Type B pancreatic cell (in vitro differentiated cells): ENCODE measurements at places on chromosomes 4 and X.

DNA sequence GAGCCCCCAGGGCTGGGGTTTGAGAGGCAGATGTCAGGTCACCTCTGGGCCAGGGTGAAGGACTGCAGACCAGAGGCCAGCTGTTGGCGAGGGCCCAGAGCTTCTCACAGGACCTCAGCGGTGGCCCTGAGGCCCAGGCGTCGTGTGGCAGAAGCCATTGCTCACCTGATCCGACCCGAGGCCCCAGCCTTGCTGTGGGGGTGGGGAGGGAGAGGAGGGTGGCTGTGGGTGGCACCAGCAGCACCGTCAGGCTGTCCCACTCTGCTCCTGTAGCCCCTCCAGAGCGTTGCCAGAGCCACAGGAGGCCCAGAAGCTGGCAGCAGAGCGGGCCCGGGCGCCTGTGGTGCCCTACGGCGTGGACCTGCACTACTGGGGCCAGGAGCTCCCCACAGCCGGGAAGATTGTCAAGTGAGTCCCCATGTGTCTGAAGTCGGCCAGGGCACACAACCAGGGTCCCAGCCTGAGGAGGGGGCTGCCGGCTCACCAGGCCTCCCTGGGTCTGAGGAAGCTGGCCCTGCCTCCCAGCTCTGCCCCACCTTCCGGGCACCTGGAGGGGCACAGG is 28.8 kb downstream of the UVSSA start:
- H3K4me1 ChIP-seq = no peaks in the 10 kb centered on the region
- H3K27me3 ChIP-seq = no peaks in the 10 kb centered on the region
- H3K27ac ChIP-seq = no peak overlapping the region
- DNase-seq = no peak
- H3K36me3 ChIP-seq = peaks cover 16% of the 10 kb centered on the region
- H3K4me3 ChIP-seq = no peak overlapping the region

- no peak overlapping the region for H3K27ac ChIP-seq
- H3K4me3 ChIP-seq = no peak overlapping the region
- DNase-seq = no peak
- H3K27me3 ChIP-seq = no peaks in the 10 kb centered on the region
Measured at GRCh38 chr4:138576684-138577083, 334.5 kb upstream of the SLC7A11 start.

GRCh38 chr4:38202242-38202641 is 242.0 kb downstream of the PTTG2 start:
- no peak overlapping the region for H3K27ac ChIP-seq
- H3K36me3 ChIP-seq = peaks cover 1% of the 10 kb centered on the region
- DNase-seq = no peak
- H3K27me3 ChIP-seq = no peaks in the 10 kb centered on the region
- H3K4me1 ChIP-seq = no peaks in the 10 kb centered on the region

DNA sequence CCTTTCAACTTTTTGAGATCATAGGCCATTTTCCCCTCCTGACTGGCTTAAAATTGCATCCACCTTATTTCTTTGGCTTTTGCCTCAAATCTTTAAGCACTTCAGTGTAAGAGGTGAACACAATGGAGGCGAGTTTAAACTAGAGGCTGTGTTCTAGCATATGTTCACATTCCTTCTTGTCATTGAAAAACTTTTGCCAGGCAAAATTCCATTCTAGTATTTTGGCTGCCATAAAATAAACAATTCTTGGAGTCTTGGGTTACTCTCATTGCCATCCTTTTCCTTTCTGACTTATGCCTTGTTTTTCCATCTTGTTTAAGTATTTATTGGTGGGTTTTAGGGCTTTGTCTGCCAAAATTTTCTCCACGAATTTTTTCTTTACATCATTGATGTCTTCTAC is 137.3 kb upstream of the ANXA10 start:
- DNase-seq = no peak
- no peak overlapping the region for H3K27ac ChIP-seq
- no peaks in the 10 kb centered on the region for H3K4me1 ChIP-seq

GRCh38 chr4:16187455-16187854 is 38.8 kb downstream of the TAPT1 start:
- no peaks in the 10 kb centered on the region for H3K27me3 ChIP-seq
- H3K4me1 ChIP-seq = peaks cover 2% of the 10 kb centered on the region
- no peak for DNase-seq
- H3K36me3 ChIP-seq = peaks cover 14% of the 10 kb centered on the region

DNA sequence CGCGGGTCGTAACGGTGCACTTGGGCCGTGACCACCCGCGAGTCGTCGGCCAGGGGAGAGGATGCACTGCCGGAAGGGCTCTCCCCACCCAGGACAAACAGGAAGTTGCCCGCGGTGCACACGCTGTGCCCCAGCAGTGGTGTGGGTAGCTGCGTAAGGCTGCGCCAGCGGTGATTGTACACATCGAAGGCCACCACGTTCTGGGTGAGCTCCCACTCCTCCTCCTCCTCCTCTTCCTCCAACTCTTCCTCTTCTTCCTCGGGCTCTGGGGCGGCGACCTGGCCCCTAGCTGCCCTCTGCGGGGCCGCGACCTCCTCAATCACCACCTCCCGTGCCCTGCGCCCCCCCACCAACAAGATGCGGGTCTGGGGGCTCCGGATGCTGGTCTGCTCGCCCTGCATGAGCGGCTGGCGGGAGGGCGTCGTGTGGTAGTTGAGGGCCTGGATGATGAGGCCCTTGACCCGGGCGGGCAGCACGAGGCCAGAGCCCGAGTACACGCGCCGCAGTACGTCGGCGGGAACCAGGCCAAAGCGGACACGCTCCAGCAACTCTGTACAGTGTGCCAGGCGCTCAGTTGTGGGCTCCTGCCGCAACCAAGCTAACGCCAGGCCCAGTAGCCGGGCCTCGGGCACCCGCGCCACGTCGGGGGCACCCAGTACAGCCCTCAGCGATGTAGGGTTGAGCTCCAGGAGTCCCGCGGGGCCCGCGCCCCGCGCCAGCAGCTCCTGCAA is 1.4 kb downstream of the KLHL34 start:
- H3K36me3 ChIP-seq = peaks cover 3% of the 10 kb centered on the region
- no peak for DNase-seq
- H3K27ac ChIP-seq = no peak overlapping the region
- H3K27me3 ChIP-seq = no peaks in the 10 kb centered on the region
- H3K4me3 ChIP-seq = no peak overlapping the region
- peaks cover 7% of the 10 kb centered on the region for H3K4me1 ChIP-seq

DNA sequence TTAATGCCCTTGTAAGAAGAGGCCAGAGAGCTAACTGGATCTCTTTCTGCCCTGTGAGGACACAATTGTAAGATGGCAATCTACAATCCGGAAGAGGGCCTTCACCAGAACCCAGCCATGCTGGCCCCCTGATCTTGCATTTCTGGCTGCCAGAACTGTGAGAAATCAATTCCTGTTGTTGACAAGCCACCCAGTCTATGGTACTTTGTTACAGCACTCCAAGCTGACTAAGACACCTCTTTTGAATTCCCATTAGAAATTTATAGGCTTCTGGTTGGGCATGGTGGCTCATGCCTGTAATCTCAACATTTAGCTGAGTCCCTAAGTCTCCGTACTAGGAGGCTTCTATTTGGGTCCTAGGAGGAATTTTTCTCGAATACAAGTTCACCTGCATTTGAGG is 48.8 kb upstream of the RELL1 start:
- H3K36me3 ChIP-seq = no peaks in the 10 kb centered on the region
- H3K27ac ChIP-seq = no peak overlapping the region
- peaks cover 5% of the 10 kb centered on the region for H3K4me1 ChIP-seq
- H3K27me3 ChIP-seq = no peaks in the 10 kb centered on the region
- no peak for DNase-seq

DNA sequence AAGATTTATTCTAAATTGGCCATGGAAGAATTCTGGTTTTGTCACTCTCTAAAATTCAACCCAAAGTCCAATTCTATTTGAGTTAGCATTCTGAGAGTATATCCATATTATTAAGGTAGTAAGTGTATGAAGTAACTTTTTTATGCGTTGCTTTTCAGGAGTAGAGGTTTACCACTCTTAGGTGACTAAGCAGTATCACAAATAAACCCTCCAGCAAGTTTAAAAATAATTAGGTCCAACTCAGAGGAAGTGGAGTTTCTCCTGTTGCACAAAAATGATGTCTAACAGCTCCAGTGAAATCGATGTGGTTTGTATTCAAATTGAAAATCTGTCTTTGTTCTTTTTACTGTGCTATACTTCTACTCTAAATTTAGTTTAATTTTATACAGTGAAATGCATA is 6.6 kb downstream of the SCML1 start:
- no peak overlapping the region for H3K4me3 ChIP-seq
- H3K4me1 ChIP-seq = peaks cover 7% of the 10 kb centered on the region
- no peak for DNase-seq
- H3K27ac ChIP-seq = no peak overlapping the region
